ENCODE measurements at places on chromosomes 7 and 10.

- DNase-seq, result no peak
These were observed 499.7 kb upstream of the MKI67 start for GRCh38 chr10:128625926-128626325.

- DNase-seq, result no peak
These were observed 22.3 kb downstream of the ADAMTS14 start for GRCh38 chr10:70694418-70695141.

- DNase-seq, result no peak
These were observed 6.8 kb downstream of the NAMPT start for GRCh38 chr7:106277976-106278375.

- DNase-seq, result no peak
These were observed 32.7 kb downstream of the IL6 start for GRCh38 chr7:22759721-22760120.

- no peak for DNase-seq
These were observed 389.4 kb downstream of the KCNMA1 start for GRCh38 chr10:77248104-77248790.

- DNase-seq, result no peak
These were observed 116.8 kb downstream of the ETV1 start for GRCh38 chr7:13872709-13873108.

- peak; percentile 44 for DNase-seq
These were observed 79.9 kb downstream of the ZMIZ1 start for GRCh38 chr10:79148452-79149344.

DNA sequence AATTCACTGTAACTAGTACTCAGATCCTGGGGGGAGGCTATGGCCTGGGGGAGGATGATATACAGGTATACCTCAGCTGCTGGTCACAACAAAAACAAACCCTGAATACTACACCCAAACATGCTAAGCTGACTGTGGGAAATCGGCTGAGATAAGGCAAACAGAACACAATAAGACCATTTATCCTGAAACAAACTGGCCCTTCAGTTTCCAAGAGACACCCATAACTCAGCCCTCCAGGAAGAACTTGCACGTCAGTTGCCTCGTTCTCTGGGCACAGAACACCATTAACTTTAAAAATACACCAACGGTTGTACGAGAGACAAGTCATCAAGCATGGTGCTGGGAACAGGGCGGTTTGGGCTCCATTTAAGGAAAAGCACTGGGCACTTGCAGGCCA is 24.1 kb upstream of the KCNMA1 start:
- DNase-seq, result peak; percentile 35

DNA sequence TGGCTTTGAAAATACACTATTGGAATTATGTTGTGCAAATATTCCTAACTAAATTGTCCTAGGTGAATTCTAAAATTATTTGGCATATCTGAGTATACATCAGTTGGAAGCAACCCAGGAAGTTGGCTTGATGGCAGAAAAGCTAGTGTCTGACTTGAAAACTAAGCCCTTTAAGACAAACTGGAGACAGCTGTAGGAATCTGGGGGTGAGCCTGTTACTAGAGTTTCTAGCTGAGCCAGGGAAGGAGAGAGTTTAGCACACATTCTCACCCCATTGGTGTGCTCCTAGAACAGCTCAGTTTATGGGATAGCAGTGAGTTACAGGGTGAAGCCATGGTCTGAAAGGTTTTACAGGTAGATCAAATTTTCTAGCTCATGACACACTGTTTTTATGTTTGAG is 210.2 kb upstream of the SLC26A5 start:
- DNase-seq, result no peak

- DNase-seq, result no peak
These were observed 9.2 kb downstream of the USP54 start for GRCh38 chr10:73581918-73582317.

DNA sequence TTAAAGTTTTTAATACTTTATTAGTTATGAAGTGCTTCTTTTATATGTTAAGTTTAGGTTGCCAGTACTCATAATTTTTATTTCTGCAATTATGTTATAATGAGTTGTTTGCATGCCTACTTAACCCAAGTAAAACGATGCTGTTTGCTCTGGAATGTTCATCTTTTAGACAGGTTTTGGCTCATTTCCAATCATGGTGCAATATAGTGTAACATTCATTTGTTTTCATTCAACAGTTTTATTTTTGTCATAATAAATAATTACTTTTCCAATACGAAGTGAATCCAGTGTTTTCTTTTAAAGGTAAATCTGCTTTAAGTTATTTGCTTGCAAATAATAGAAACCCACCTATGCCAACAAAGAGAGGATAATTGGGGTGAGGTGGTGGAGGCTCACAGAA is 22.1 kb downstream of the ARL5B start:
- no peak for DNase-seq

DNA sequence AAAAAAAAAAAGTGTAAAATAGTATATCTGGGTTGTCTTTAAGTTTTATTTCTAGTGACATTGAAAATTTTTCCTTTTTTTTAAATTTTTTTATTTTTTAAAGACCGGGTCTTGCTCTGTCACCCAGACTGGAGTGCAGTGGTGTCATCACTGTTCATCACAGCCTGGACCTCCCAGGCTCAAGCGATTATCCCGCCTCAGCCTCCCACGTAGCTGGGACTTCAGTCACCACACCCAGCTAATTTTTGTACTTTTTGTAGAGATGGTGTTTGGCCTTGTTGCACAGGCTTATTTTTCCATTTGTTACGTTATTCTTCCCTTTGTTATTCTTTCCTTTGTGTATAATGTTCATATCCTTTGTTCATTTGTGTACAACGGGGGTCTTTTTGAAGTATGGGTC is 30.1 kb downstream of the TSPAN14 start:
- DNase-seq, result no peak

DNA sequence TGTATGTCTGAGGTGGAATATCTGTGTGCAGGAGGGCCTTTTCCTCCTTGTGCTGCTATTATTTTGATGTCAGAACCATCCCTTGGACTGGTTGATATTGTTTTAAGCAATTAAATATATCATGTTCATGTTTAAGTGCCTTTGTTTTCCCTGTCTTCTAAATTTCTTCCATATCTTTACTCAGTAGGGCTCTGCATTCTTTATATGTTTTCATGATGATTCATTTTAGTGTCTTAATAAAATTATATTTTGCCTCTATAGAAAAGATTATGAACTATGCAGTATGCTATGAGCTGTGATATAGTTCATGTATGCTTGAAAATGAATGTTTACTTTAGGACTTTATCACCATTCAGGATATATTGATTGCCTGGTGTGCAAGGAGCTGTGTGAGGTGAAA is 34.8 kb downstream of the AHR start:
- DNase-seq, result no peak

DNA sequence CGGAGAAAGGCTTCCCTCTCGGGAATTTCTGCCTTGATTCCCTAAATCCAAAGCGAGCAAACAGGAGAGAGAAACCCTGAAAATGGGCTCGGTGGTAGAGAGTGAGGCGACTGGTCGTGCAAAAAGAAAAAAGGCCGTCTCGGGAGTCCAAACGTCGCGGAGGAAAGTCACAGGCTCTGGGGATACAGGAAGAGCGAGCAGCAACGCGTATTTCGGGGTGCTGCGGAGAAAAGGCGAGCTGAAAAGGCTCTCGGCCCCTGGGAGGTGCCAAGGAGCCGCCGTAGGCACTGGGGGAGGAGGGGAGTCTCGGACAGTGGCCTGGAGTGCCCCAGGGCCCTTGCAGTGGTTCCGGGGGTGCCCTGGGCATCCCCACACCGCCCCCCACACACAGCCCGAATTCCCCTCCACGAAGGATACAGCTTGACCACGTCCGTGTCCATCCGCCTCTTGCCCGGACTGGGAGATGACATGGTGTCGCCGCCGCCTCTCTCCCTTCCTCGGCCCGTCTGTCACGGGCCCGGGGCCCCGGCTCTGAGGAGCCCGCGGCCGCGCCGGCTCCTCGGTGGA is 591 bp downstream of the UBE2H start:
- peak; percentile 53 for DNase-seq

- DNase-seq, result no peak
These were observed 1.1 kb upstream of the RABGEF1 start for GRCh38 chr7:66739477-66739876.

- DNase-seq, result no peak
These were observed 76.3 kb upstream of the ABCB5 start for GRCh38 chr7:20539201-20539600.

All from Calu3 (cell line).